ENCODE measurements at places on chromosomes 3 and 15.

DNA sequence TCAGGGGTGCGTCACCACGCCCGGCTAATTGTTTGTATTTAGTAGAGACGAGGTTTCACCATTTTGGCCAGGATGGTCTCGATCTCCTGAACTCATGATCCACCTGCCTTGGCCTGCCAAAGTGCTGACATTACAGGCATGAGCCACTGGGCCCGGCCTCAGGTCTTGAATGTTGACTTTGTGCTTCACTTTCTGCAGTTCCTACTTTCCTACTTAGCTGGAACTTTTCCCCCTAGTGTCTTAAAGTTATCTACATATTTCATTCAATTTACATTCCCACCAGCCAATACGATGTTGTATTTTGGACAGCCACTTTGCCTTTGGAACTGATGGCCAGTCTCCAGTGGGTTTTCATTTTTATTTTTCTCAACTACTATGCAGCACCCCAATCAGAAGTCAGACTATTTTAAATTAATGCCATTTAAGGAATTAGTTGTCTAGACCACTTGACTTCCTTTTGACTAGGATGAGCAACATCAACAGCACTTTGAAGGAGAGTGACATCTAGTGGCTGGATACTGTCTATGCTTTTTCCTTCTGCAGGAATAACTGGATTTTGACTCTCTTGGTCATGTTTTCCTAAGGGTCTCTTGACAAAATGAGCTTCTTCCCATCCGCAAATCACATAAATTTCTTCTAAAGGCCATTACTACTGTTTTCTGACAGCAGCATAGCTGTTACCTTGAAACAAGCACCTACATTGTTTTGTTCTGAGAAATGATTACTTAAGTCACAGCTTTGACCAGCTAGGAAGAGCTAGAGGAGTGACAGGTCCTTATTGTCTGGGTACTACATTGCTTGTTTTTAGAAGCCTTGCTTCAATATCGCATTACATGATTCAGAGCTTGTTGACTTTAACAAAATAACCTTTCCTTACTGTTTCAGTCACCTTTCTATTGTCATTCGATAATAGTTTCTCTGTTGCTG lies 140.2 kb downstream of the ITPR1 start:
- DNase-seq: no peak

DNA sequence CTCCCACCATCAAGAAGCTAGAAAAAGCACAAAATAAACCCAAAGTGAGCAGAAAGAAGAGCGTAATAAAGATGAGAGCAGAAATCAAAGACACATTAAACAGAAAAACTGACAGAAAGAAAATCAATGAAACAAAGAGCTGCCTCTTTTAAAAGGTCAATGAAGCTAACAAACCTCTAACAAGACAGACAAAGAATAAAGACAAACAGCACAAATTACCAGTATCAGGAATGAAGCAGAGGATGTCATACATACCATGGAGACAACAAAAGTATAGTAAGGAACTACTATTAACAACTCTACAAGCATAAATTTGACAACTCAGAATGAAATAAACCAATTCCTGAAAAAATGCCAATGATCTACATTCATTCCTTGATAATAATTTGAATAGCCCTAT lies 15.0 kb downstream of the C3orf70 start:
- DNase-seq: no peak

GRCh38 chr15:63605036-63605435 lies 7.8 kb downstream of the FBXL22 start:
- no peak for DNase-seq

- no peak for DNase-seq
Measured at GRCh38 chr15:96583671-96584070, 253.2 kb downstream of the NR2F2 start.

DNA sequence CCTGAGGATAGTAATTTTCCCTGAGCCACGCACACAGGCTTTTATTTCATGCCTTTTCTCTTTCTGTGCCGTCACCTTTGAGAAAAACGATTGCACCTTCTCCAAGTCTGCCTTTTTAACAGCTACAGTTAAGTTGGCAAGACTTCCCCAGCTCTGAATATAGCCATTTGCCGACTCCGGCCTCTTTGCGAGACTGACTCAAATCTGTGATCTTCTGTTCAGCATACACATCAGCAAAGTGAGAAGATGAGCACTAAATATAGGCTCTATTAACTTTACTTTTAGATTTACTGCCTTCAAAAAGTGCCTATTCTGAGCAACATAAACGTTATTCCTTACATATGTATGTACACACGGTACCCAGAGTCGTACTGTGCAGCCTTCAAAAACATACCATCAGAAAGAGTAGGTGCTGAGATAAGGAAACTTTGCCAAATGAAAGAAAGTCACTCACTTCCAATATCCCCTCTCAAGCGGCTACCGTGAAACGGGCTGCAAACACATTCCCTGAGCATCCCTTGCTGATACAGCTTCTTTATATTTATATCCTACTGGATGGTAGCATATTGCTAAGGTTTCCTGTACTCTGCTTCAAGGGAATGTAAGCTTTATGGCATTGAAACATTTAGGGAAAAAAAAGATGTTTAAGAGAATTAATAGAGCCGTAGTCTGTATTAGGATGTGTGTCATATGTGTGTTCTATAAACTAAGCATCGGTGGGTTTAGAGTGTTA lies 283.3 kb upstream of the TPRG1 start:
- no peak for DNase-seq

DNA sequence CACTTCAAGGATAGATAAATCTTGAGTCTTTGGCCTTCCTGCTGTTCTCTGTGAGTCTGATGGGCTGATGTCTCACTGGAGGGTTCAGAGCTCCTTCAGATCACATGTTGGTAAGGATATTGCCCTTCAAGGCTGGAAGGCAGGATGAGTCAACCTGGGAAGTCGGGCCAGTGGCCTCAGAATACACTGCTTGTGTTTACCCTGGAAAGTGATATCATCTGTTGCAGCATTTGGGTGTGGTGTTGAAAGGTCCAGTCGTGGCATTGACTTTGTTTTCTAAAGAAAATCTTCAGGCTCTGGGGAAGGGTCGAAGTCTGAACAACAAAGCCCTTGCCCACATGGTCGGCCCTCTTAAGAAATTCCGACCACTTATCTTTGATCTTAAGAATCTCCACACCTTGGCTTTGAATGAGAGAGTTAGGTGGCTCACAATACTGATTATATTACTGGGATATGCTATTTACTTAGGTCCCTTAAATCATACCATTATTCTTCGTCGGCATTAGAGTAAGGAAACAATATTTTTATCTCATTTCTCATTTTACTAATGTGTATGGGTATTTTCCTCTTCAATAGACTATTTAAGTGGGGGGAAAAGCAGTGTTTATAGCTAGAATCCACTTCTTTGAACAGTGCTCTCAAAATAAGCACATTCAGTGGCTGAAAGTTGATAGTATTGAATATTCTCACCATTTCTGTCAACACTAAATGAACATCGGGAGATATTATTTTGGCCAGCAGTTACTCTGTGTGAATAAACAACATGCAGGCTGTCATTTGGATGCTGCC lies 303.9 kb upstream of the RASGRP1 start:
- no peak for DNase-seq

DNA sequence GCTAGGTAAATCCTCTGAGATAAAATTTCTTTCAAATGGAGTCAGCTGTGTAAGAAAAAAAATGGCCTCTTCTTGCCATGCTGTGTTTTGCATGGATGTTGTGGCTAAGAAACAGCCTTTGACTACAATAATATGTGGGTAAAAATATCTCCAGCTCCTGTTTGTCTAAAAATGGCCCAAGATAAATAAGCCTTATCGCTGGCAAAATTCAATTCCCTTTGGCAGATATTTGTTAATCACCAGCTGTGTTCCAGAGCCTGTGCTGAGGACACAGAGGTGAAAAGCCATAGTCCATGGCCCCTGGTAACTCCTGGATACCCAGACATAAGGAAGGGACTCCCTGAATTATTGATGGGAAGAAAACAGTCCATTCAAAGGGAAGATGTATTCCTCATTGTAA lies 15.3 kb upstream of the RAMAC start:
- DNase-seq: no peak

DNA sequence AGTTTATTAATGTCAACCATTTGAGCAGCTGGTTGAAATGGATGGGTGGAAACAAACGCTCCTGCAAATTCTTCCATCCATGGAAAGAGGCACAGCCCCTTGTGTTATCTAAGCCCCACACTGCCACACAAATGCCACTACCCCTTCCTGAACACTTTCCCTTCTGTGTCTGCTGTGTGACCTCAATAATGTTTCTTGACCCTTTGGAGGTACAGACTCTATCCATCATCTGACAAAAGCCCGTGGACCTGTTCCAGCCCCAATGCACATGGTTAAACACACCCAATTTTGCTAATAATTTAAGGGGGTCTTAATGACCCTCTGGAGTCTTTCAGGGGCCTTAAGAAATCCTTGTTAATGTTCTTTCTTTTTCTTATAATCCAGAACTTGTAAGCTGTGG lies 482.2 kb upstream of the CFAP20DC start:
- no peak for DNase-seq

- DNase-seq: no peak
Measured at GRCh38 chr3:119608405-119609000, 10.8 kb downstream of the PLA1A start.

DNA sequence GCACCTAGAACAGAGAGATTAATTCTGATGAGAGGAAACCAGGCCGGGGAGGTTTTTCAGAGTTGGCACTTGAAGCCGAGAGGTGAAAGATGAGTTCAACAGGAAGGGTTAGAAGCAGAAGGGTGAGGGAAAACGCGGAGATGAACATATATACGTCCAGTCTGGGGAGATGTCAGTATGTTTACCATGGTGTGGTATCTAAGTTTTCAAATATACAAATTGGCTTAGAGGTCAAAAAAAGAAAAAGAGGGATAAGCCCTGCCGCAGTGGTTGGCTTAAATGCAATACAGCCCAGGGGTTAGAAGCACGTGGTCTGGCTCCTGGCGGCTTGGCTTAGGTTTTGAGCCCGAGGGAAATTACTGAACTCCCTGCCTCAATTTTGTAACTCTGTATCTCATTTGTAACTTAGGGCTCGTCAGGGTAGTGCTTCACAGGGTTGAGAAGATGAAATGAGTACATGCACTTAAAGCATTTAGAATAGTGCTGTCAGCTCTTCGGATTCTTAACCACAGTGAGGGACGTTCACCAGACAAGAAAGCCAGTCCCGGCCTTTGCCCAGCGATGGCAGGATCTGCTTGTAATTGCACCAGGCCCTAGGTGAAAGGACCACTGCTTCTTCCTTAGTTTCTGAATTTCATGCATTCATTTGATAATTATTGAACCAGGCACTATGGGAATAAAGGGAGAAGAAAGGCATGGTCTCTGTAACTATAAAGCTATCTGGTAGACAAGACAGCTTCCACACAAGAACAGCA lies 6.4 kb downstream of the HES1 start:
- DNase-seq: no peak

GRCh38 chr3:177300039-177300833 lies 103.0 kb upstream of the TBL1XR1 start:
- no peak for DNase-seq

DNA sequence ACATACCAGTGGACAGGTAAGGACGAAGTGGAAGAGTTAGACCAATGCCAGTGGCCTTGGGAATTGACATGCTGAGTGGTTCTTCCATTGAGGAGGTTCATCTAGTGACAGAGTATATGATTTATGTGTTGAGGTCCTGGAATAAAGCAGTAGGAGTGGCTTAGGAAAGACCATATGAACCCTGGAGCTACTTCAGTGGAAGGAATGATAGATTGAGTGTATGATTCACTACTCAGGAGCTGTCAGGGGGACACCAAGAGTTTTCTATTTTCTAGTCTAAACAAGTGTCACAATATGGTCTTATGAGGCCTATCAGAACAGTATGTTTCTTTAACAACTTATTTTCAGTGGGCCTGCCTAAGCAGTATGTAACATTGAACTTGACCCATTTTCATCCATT lies 63.9 kb downstream of the NME9 start:
- no peak for DNase-seq

- DNase-seq: no peak
Measured at GRCh38 chr15:71055461-71055860, 59.8 kb upstream of the THSD4 start.

DNA sequence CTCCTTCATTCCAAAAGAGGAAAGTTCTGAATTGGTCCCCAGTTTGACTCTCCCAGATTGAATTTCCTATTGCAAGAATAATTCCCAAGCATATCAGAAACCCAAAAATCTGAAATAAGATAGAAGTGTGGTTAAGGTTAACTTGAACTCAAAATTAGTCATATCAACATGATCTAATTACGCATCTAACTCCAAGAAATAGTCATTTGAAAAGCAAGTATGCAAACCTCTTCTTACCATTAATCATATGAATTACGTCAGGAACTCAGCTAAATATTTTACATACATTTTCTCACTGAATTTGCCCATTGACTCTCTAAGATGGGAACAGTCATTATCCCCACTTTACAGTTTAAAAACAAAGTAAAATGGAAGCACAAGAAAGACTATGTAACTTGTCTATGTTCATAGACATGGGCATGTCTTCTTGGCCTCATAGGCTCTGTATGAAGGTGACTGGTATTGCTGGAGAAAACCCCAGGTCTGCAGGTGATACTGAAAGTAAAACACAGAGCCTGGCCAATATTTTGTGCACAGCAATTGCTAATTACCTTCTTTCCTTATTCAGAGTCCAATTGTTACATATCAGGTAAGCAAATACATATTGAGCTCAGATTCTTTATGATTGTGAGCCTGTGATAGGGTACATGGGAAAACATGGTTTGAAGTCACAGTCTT lies 139.2 kb downstream of the ATP8B4 start:
- DNase-seq: no peak

DNA sequence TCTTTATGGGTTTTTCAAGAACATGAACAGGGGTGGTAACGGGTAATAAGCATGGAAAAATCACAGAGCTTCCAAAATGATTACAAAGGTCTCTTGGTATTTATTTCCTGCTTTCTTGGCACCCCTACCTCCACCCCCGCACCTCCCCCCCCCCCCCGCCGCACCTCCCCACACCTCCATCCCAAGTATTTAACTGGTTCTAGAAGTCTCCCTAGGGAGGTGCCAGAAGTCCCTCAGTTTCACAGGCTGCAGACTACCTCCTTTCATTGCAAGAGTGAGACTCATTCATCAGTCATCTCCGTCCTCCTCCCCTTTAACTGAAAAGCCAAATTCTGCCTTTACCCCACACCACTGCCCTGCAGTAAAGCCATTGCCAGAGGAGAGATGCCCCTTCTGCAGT lies 169.4 kb downstream of the ALDH1A2 start:
- DNase-seq: no peak

DNA sequence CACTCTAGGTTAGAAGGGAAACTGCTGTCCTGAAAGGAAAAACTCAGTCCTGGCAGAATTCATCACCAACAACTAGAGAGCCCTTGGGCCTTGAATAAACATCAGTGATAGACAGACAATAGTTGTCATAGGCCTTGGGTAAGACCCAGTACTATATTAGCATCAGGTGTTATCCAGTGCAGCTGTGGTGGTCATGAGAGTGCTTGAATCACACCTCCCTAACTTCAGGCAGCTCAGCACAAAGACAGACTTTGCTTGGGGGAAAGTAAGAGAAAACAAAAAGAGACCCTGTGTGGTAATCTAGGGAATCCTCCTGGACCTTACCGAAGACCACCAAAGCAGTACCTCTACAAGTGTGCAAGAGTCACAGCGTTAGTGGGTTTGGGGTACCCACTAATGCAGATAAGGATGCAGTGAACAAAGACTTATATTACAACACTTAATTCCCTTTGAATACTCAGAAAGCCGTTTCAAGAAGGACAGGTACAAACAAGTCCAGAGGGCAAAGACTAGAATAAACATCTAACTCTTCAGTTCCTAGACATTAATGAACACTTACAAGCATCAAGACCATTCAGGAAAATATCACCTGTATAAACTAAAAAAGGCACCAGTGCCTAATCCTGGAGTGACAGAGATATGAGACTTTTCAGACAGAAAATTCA lies 332.3 kb upstream of the EPHA3 start:
- DNase-seq: no peak
